ENCODE measurements at places on chromosomes 13 and 19.

- no peak for DNase-seq
Measured at GRCh38 chr13:93723316-93723715, 496.7 kb downstream of the GPC6 start.

DNA sequence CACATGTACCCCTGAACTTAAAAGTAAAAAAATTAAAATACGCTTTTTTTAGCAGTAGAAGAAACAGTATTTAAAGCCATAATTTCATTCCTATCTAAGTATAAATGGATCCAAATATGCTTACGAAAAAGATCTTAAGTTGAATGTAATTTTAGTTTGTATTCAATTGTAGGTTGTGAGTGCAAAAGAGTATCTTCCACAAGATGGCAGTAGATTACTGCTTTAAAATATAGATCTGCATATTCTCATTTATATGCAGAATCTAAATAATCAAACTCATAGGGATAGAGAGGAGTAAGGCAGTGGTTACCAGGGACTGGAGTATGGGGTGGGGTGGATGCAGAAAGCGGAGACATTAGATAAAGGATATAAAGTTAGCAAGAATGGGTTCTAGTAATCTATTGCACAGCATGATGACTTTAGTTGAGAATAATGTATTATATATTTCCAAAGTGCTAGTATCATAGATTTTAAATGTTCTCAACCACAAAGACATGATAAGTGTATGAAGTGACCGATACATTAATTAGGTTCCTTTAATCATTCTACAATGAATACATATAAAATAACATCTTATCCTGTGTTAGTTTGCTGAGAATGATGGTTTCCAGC, 14.2 kb downstream of the OR7A17 start:
- peak; percentile 79 for DNase-seq

- DNase-seq, result no peak
Measured at GRCh38 chr13:44667943-44668342, 91.8 kb upstream of the TSC22D1 start.

- DNase-seq, result no peak
Measured at GRCh38 chr19:31352296-31352781, 3.1 kb upstream of the TSHZ3 start.
